ENCODE measurements at places on chromosomes 6 and 20.

DNA sequence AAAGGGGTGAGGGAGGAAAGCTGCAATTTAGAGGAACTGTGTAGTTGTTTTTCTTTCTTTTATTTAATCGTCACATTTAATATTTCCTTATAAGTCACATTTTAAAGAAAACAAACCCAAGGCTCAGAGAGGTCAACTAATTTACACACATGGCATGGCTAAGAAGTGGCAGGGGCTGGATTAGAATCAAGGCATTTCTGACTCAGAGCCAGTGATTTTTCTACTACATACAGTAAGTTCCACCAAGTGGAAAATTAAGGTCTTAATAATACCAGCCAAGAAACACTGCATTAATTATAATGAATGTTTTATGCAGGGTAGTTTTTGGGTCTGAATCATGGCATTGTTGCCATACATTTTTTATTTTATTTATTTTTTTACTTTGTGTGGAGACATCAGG, 607.7 kb upstream of the CITED2 start:
- no peak for DNase-seq

- no peak for DNase-seq
These were observed 63.1 kb downstream of the GMPR start for GRCh38 chr6:16301511-16301910.

- no peak for DNase-seq
These were observed 19.6 kb downstream of the KIF16B start for GRCh38 chr20:16553684-16554083.

- DNase-seq = no peak
These were observed 699.0 kb downstream of the KHDRBS2 start for GRCh38 chr6:61586934-61587537.

GRCh38 chr6:113560908-113561307, 296.2 kb upstream of the MARCKS start:
- DNase-seq = no peak

DNA sequence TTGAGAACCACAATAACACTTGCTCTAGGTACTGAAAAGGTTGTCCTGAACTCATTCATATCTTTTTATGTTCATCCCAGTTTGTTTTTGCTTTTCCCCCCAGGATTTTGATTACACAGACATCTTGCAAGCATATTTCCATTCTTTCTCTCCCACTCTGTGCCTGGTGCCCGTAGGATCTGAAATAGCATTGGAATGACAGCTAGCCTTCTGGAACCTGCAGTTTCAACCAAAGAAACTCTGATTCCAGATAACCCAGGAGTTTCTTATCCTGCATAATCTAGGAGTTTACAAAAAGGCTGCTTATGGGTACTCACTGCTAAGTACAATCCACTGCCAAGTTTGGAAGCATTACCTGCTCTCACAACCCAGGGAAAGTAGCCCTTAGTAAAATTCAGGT, 28.8 kb upstream of the PLCG1 start:
- no peak for DNase-seq

GRCh38 chr6:82882363-82883023, 183.1 kb downstream of the UBE3D start:
- DNase-seq = no peak

All from kidney epithelial cell (primary cell).